Mesenteric fat pad (tissue), 1 donor: ENCODE measurements at places on chromosomes 1 and 21. TPM values are rescaled to one million over a fixed set of nuclear protein-coding genes. Genes with fewer than 3 reads are reported as not detected.

GRCh38 chr1:209675565-209676154, 448 bp downstream of the G0S2 start:
- no peak for DNase-seq

B3GALT5 gene
- total RNA-seq: 0.06 TPM

DNA sequence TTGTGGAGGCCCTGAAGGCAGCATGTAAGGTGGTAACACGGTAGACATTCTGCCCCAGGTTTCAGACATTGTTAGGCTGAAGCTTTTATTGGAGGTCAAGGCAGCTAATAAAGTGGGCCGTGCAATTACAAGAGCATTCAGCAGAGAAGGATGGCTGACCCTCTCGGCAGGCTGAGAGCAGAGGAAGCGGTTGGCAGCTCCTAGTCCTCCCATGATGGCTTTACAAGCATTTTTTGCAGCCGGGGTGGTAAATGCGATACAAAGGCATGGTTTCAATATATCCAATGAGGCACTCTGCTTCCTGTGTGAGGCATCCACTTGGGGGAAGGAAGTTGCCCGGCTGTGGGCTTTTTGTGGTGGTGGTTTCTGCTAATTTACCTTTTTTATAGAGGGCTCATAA, 14.6 kb downstream of the KIF26B start:
- no peak for DNase-seq

- DNase-seq: no peak
Measured at GRCh38 chr1:3889936-3890335, 10.1 kb downstream of the C1orf174 start.

FAM151A gene
- total RNA-seq: 0.84 TPM

CHIA gene
- not detected for total RNA-seq
